ENCODE measurements at places on chromosomes 7 and 10.

DNA sequence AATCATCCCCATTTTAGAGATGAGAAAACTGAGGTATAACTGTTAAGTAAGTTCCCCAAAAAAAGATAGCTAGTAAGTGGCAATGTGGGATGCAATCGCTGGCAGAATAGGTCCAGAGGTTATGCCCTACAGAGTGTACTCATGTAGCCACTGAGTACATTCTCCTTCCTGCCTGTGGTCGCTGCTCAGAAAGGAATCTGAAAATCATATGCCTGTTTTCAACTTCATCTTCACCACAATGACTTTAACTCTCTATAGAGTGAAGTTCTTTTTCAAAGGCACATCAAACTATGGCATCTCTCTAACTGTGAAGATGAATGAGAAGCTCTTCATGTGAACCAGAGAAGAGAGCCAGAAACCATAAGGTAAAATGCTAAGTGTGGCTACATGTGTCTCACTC is 162.2 kb upstream of the SLC25A13 start:
- peak overlapping the region; percentile 5 for H3K27ac ChIP-seq
- H3K4me1 ChIP-seq, result peaks cover 23% of the 10 kb centered on the region
- H3K36me3 ChIP-seq, result no peaks in the 10 kb centered on the region
- H3K4me3 ChIP-seq, result no peak overlapping the region
- peak; percentile 35 for DNase-seq

DNA sequence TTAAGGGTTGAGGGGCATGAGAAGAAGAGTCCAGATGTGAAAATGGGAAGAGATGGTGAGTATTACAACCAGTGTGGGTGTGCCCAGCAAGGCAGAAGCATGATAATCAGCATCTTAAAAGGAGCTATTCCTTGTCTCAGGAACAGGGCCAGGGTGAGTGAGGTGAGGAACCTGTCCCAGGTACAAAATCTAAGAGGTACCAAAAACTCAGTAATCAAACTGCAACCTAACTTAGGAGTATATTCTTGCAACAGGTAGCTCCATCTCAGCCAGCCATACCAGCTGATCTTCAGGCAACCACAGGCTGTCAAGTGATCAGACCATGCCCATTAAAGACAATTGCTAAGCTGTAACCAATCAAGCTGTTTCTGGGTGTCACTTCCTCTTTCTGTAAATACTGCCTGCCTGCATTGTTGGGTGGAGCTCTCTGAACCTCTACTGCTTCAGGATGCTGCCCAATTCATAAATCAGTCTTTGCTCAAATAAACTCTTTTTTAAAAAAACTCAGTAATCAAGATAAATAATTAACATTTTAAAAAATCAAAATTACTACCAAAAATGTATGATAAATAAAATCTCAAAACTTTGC is 7.4 kb downstream of the KEL start:
- no peak for DNase-seq
- H3K4me1 ChIP-seq, result no peaks in the 10 kb centered on the region
- peaks cover 49% of the 10 kb centered on the region for H3K27me3 ChIP-seq
- H3K36me3 ChIP-seq, result peaks cover 4% of the 10 kb centered on the region
- no peak overlapping the region for H3K4me3 ChIP-seq

DNA sequence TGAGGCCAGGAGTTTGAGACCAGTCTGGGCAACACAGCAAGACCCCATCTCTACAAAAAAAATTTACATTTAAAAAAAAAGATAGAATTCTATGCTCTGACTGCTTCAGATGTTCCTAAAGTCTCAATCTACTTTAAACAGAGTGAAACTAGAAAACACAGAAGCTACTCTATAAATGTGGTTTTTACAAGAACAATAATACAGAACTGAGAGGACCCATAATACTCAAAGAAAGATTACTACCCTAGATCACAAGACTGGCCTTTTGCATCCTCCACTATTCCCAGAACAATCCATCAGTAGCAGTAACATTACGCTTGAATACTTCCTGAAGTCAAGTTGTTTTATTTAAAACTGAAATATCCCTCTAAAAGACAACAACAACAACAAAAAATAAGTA is 119.4 kb downstream of the ZFAND4 start:
- H3K4me3 ChIP-seq, result no peak overlapping the region
- no peak overlapping the region for H3K27ac ChIP-seq
- peaks cover 17% of the 10 kb centered on the region for H3K36me3 ChIP-seq
- DNase-seq, result no peak
- H3K27me3 ChIP-seq, result no peaks in the 10 kb centered on the region

DNA sequence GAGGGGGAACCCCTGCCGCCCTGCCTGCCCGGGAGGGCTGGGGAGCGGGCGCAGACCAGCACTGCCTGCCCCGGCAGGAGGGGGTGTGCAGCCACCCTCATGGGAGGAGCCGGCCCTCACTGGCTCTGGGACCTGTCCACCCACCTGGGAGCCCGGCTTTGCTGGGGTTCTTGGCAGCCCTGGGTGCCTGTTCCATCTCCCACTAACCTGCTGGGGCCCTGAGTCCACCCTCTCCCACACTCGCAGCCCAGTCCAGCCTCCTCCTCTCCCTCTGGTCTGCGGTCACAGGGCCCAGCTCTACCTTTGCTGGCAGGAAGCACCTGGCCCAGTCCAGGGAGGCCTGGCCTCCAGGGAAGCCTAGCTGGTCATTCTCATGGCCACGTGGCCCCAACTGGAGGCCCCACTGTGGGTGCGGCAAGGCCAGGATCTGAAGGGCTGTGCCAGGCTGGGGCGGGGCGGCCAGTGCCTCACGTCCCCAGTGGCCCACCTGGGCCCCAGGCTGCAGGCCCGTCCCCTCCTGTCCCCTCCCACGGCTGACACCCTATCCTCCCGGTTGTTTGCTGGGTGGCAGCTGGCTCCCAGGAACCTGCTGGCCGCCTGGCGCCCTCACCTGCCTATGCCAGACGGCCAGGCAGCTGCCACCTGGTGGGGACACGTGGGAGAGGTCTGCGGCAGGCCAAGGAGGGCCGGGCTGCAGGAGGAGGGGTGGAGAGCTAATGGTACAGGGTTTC is at the start of gene TMEM184A:
TSS of gene TMEM184A (minus strand) at position 393 of the 731 bp plus-strand sequence. CDS start 721 bp downstream, outside the sequence.
- peak; percentile 71 for DNase-seq
- H3K36me3 ChIP-seq, result no peaks in the 10 kb centered on the region
- H3K4me1 ChIP-seq, result peaks cover 3% of the 10 kb centered on the region
- no peak within 1 kb of the TSS for H3K27ac ChIP-seq

GRCh38 chr10:75470901-75471300 is 39.5 kb downstream of the LRMDA start:
- H3K4me3 ChIP-seq, result no peak overlapping the region
- no peaks in the 10 kb centered on the region for H3K36me3 ChIP-seq
- H3K27ac ChIP-seq, result no peak overlapping the region
- no peaks in the 10 kb centered on the region for H3K27me3 ChIP-seq
- H3K4me1 ChIP-seq, result no peaks in the 10 kb centered on the region

DNA sequence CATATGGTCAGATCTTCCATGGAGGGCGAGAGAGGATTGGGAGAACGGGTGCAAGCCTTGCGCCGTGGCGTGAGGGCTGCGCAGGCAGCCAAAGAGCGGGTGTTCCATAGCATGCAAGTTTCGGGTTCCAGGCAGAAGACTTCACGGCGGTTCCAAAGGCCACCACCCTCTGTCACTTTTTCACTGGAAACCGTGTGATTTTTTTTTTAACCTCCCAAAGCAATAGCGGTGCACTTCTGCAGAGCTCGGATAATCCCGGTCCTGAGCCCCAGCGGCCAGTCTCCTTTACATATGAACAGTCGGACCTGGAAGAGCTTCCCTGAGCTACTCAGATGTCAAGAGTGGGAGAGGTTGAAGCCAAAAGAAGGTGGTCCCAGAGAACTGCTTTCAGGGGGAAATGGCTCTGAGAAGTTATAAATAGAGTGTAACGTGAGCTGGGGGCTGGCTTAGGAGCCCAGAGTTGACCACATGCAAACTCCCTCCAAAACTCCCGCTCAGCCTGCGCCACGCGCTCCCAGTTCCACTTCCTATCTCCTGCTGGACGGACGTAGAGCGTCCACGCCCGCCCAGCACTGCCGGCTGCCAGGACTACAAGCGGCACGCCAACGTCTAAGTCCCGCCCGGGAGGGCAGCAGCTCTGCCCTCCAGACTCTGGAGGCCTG is at the start of gene MEOX2:
TSS of gene MEOX2 (minus strand) at position 389 of the 662 bp plus-strand sequence. CDS start at position 108, 281 bp downstream.
- DNase-seq, result no peak
- no peaks in the 10 kb centered on the region for H3K4me1 ChIP-seq
- H3K27me3 ChIP-seq, result peaks cover 35% of the 10 kb centered on the region
- H3K36me3 ChIP-seq, result no peaks in the 10 kb centered on the region
- peak within 1 kb of the TSS; percentile 62 for H3K27ac ChIP-seq
- H3K4me3 ChIP-seq, result no peak within 1 kb of the TSS

DNA sequence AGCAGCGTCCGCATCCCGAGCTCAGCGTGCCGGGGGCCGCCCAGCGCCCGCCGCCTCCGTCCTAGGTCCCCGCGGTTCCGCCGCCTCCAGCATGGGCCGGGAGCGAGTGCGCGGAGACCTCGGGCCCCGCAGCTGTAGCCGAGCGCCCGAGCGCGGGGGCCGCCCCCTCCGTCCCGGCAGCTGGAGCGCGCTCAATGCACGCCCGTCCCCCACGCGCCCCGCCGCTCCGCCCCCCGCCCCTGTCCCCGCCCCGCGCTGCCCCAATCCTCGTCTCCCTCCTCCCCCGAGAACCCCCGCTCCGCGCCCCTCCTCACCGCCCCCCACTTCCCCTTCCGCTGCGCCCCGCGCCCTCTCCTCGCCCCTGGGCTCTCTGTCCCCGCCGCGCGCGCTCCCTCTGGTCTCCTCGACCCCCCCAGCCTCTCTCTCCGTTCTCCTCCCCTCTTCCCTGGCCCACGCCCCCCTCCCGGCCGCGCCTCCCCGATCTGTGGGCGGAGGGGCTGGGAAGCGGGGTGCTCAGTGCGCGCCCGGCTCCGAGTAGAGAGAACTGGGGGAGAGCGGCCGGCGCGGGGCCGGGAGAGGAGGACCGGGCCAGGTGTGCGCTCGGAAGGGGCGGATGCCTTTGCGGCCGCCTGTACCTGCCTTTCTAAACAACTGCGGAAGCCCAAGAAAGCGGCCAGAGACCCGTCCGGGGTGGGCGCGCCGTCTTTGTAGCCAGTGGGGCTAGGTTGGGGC is at the start of gene VIPR2:
TSS of gene VIPR2 (minus strand) at position 110 of the 732 bp plus-strand sequence. CDS start at position 14, 96 bp downstream.
- H3K27ac ChIP-seq, result no peak within 1 kb of the TSS
- H3K36me3 ChIP-seq, result no peaks in the 10 kb centered on the region

DNA sequence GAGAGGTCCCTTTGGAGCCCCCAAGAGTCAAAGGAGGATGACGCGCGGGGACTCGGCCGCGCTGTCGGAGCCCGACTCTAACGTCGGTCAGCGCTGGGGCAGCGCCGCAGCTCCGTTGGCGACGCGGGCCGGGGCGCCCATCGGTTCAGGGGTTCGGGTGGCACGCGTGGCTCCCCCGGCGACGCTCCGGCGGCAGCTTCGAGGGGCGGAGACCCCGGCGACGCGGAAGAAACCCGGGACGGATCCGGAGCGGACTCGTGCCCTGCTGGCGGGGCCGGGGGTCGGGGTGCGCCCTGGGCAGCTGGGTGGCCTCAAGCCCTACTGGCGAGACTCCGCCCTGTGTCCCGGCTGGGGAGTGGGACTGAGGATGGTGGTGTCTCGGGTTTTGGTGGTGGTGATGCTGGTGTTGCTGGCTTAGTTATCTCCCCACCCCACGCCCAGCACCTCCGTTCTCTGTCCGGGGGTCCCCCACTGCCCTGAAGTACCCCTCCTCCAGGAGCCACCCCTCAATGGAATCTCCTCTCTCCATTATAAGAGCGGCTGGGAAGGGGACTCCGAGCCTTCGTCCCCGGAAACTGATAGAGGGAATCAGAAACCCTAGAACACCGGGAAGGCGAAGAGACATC is at the start of gene NAT16:
TSS of gene NAT16 (minus strand) at position 164 of the 626 bp plus-strand sequence. CDS start 5,486 bp downstream, outside the sequence.
- DNase-seq, result no peak
- no peaks in the 10 kb centered on the region for H3K36me3 ChIP-seq
- no peak within 1 kb of the TSS for H3K27ac ChIP-seq
- H3K4me1 ChIP-seq, result peaks cover 4% of the 10 kb centered on the region

DNA sequence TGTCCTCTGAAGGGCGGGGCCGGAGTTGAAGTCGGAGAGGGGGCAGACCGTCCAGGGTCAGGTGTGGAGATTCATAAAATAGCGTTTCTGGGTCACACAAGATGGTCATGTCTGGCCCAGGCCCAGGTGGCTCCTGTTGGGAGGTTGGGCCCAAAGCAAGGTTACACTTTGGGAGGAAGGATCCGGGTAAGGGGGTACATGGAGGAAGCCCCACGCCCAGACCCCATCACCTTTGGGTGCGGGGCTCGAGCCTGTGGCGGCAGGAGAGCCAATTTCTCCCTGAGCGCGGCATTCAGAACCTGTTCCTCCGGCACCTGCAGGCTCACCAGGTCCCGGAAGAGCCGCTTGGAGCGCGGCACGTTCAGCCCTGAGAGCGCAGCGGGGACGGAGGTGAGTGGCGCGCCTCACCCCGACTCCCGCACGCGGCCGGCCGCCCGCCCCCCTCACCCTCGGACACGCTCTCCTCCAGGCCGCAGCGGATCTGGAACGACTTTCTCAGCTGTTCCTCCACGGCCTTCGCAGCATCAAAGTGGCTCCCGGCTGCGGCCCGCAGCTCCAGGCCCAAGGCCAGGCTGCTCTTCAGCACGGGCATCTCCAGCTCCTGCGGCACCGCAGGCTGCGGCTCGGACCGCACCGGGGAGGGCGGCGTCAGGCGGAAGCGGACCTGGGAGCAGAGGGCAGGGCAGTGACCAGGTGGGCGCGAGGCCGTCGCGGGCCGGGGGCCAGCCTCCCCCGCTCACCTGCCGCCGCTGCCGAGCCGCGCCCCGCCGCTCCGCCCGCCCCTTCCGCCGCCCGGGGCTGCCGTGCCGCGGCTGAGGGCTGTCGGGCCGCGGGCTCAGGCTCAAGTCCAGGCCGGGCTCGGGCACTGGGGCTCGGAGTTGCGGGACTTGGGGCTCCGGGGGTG is 644 bp downstream of the PPP1R35 start:
- H3K27ac ChIP-seq, result peak overlapping the region; percentile 98
- peaks cover 52% of the 10 kb centered on the region for H3K4me1 ChIP-seq
- H3K27me3 ChIP-seq, result no peaks in the 10 kb centered on the region
- H3K4me3 ChIP-seq, result peak overlapping the region; percentile 88
- DNase-seq, result peak; percentile 68

DNA sequence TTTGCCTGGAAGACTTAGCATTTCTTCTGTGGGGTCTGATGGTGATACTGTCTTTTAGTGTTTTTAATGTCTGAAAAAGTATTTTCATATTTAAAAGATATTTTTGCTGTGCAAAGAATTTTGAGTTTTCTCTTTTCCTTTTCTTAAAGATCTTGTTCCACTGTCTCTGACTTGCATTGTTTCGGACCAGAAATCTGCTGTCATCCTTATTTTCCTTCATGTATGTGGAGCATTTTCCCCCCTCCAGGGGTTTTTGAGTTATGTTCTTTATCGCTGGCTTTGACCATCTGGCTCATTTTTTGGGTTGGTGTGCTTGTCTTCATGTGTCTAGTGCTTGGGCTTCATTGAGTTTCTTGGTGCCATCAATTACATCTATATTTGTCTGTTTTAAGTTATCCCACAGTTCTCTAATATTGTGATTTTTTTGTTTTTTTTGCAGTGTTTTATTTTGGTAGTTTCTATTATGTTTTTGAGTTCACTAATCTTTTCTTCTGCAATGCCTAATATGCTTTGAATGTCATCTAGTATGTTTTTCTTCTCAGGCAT is 119.9 kb downstream of the MGMT start:
- peaks cover 29% of the 10 kb centered on the region for H3K36me3 ChIP-seq
- H3K4me1 ChIP-seq, result no peaks in the 10 kb centered on the region
- H3K27me3 ChIP-seq, result no peaks in the 10 kb centered on the region
- no peak for DNase-seq
